ENCODE measurements at places on chromosomes 6 and 20.

DNA sequence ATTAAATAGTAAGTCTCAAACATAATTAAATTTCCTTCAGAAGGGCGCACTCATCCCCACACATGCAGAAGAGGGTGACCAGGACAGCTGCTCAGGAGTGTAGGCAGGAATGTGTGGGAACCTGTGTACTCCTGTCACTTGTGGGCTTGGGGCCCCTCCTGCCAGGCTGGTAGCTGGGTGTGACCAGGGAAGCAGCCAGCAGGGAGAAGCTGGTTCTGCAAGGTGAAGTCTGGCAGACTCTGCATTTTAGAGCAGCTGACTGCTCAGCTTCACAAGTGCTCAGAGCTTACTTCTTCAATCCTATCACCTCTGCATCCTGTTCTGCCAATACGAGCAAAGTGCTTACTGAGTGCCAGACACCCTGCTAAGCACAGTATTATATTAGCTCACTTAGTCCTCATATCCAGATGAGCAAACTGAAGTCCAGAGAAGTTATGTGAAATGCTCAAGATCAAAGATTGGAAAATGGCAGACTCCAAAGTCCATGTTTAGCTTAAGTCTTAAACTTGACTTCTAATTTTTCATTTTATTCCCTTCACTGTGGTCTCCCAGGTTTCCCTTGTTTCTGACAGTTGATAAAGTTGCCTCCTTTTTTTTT lies 27.9 kb downstream of the ELMO2 start:
- DNase-seq = no peak

GRCh38 chr20:36572701-36573102 lies 695 bp upstream of the TGIF2 start:
- DNase-seq = peak; percentile 69

DNA sequence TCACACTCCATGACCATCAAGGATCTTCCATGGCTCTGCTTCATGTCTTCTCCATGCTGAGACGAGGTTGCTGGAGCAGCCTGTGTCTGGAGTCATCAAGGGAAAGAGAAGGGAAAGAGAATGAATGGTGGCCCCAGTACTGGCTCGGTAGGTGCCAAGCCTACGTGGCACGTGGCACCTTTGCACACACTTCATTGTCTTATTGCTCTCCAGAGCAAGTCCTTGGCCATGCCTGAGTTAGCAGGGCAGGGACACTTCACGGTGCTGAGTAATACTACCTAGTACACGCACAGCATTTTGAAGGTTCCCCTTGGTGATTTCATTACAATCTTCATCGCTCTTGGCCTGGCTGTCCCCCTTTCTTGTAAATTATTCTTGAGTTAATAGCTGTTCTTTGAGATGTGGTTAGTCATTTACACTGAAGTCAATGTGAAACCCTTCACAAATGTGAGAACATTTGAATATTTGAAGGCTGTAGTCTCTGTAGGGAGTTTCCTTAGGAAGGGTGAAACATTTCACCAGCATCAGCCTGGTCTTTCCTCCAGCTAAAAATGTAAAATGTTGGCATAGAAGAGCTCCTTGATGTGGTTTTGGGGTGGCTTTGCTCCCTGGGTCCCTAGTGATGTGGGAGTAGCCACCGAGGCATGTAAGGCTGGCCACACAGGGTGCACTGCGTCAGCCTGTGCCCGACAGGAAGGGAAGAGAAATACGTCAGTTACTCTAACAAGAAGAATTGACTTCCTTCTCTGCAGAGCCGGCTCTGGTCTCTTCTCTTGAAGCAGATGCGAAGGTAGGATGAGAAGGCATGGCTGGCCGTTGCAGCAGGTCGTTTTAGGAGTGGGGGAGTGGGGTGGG lies at the start of gene SYTL3:
TSS of gene SYTL3 (plus strand) at position 766 of the 855 bp plus-strand sequence. CDS start 13,215 bp downstream, outside the sequence.
- peak; percentile 51 for DNase-seq

GRCh38 chr6:161295784-161296183 lies 21.9 kb upstream of the AGPAT4 start:
- DNase-seq = no peak

DNA sequence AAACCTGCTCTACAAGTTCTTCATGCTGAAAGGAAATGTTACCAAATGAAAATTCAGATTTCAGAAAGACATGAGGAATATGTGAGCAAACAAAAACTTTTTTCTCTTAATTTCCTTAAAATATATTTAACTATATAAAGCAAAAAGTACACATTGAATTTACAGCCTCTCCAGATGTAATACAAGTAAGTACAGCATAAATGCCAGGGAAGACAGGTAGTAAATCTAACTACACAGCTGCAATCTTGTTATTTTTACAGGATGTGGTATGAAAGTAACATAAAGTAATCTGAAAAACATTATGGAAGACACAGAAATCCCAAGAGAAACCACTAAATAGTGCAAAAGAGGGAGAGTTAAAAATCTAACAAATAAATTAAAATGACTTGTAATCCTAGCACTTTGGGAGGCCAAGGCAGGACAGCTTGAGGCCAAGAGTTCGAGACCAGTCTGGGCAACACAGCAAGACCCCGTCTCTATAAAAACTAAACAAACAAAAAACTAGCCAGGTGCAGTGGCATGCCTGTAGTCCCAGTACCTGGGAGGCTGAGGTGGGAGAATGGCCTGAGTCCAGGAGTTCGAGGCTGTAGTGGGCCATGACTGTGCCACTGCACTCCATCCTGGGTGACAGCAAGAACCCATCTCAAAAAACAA lies 50.7 kb downstream of the FAM8A1 start:
- no peak for DNase-seq

- no peak for DNase-seq
Observed at GRCh38 chr6:43910149-43910637, 140.2 kb downstream of the VEGFA start.

- DNase-seq = no peak
Observed at GRCh38 chr6:77609106-77609505, 43.7 kb upstream of the MEI4 start.

GRCh38 chr6:30790724-30791383 lies 46.5 kb upstream of the IER3 start:
- DNase-seq = no peak

- DNase-seq = no peak
Observed at GRCh38 chr6:22368794-22369193, 72.0 kb upstream of the PRL start.

GRCh38 chr20:35055445-35056276 lies 36.9 kb downstream of the TRPC4AP start:
- no peak for DNase-seq

GRCh38 chr6:170480050-170480692 lies 72.9 kb downstream of the PSMB1 start:
- DNase-seq = no peak

GRCh38 chr6:100237821-100238220 lies 226.9 kb downstream of the SIM1 start:
- DNase-seq = no peak

DNA sequence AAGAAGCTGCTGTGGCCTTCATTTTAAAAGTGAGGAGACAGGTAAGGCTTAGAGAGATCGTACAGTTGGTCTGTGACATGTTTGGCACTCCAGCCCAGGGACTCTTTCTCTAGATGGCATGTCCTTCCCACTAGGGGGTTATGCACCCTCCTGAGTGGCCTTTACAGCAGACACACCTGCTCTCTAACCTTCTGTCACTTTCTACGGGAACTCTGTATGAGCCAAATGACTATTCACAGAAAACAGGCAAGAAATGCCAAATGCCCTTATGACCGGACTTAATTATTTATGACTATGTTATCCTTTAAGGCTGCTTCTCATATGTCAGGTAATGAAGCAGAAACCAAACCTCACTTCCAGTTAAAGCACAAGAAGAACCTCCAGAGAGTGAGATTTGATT lies 91.2 kb downstream of the MAP3K5 start:
- no peak for DNase-seq

GRCh38 chr6:56833127-56833791 lies 121.6 kb upstream of the BEND6 start:
- no peak for DNase-seq

GRCh38 chr6:15048367-15048766 lies 197.5 kb upstream of the JARID2 start:
- DNase-seq = no peak

- DNase-seq = peak; percentile 17
Observed at GRCh38 chr20:51639206-51639832, 96.8 kb upstream of the NFATC2 start.

DNA sequence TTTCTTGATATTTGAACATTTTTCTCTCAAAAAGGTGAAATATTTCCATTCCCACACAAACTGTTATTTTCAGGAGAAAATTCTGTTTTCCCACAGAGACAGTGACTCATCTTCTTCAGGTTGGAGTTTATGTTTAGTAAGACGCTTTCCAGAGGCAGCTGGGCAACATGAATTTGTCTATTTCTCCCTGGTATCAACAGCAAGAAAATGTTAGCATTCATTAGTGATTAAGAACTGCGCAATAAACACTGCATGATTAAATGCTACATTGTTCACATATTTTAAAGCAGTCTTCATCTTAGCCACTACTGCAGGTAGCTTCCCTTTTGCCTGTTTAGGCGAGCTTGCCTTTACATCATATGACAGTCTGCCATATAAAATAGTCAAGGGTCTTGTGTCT lies 295.7 kb downstream of the C6orf118 start:
- DNase-seq = no peak

DNA sequence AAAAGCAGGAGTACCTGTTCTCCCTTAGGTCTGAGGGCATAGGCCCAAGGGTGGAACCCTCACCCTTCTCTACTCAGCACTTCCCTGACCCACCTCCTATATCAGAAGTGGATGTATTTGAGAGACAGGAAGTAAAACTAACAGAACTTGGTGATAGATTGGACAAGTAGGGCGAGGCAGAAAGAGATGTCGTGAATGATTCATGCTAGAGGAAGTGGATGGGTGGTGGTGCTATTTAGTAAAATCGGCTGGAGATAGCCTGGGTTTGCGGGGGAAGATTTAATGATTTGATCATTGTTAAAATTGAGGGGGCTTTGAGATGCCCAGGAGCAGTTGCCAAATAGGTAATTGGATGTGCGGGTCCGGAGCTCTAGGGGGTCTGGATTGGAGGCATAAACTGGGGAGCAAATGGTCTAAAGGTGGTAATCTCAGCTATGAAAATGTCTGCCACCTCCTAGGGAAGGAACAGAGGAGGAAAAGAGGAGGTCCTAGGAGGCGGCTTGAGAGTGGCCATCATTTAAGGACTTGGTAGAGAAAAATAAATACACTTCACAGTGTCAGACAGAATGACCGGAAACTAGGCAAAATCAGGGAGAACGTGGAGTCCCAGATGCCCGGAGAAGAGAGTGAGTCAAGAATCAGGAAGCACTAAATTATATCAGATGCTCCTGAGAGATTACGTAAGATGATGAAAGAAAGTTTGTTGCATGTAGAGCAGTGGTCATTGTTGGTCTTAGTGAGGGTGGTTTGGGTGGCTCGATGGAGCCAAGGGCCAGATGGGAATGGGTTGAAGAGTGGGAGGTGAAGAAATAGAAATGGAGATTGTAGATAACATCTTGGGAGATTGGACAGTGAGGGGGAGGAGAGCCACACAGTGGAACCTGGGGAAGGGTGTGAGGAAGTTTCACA lies 142.0 kb downstream of the CEP57L1 start:
- peak; percentile 8 for DNase-seq

- no peak for DNase-seq
Observed at GRCh38 chr20:23657202-23657601, 19.4 kb upstream of the CST3 start.

GRCh38 chr6:141267420-141267819 lies 865.3 kb upstream of the GJE1 start:
- no peak for DNase-seq

GRCh38 chr20:54407459-54407858 lies 67.9 kb upstream of the DOK5 start:
- no peak for DNase-seq

DNA sequence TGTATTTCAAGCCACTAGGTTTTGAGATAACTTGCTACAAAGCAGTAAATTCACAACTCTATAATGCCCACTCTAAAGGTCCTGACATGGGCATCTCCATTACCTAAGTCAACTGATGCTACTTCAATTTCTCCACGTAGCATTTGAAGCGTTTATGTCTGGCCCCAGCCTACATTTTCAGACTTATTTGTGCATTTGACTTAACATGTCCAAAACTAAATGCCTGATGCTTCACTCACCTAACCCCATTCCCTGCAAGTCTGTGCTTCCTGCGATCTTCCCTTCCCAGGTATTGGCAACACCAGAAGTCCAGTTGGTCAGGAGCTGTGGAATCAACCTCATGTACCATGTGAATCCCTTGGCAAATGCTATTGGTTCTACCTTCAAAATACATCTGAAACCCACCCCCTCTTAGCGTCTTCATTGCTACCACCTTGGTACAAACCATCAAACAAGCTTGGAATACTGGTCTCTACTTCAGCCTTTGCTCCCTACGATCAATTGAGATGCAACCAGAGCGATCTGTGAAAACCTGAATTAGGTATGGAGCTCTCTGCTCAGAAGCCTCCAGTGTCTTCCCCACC lies 12.8 kb upstream of the ZNFX1 start:
- DNase-seq = no peak

DNA sequence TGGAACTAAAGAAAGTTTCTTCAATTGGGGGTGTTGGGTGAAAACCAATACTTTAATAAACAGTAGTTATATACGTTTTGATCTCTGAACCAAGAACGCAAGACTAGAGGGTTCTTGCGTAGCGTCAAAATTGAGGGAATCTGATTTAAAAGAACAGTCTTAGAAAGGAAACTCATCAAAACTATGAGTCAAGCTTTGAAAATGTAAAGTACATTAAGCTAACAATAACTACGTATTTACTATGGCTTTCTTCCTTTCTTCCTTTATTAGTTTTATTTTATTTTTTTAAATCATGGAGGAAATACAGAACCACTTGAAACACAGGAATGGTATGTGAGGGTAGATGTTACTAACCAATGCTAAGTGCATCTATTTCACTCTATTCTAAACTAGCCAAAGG lies 287.0 kb upstream of the RSPO3 start:
- no peak for DNase-seq

- DNase-seq = no peak
Observed at GRCh38 chr6:52330470-52330869, 31.5 kb upstream of the PAQR8 start.

- no peak for DNase-seq
Observed at GRCh38 chr20:2890742-2891141, 17.5 kb downstream of the PTPRA start.

DNA sequence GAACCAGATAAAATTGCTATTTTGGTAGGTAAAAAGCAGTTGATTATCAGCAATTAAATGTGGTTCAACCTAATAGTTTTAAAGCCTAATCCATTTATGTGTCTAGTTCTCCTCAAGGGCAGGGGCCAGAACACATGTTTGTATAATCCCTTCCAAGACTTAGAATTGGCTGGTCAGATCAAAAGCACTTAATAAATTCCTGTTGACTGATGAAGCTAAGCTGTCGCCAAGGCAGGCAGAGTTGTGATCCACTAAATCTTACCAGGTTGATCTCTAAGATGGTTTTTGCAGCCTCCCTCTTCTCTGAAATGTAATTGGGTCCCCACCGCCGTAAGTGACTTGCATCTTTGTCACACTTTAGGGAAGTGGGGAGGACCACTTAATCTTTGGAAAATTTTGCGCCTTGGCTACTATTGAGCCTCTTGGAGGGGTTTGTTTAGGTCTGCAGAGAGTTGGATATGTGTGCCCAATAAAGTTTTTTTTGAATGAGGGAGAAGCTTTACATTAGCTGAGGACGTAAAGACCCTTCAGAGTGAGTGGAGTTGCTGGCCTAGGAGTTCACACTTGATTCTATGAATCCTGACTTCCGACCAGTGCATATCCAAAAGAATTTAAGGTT lies 65.9 kb downstream of the PHF20 start:
- DNase-seq = no peak

- DNase-seq = no peak
Observed at GRCh38 chr20:33925867-33926266, 67.8 kb upstream of the RALY start.
